ENCODE measurements at places on chromosomes 1 and 21. TPM values are rescaled to one million over a fixed set of nuclear protein-coding genes. Genes with fewer than 3 reads are reported as not detected.

GRCh38 chr1:182629499-182630096 is 25.4 kb upstream of the RGS16 start:
- DNase-seq = no peak

Gene TDRD5
- total RNA-seq = not detected

Gene CDKN2C
- 40.2 TPM for total RNA-seq

Gene SPRR2A
- total RNA-seq = not detected

DNA sequence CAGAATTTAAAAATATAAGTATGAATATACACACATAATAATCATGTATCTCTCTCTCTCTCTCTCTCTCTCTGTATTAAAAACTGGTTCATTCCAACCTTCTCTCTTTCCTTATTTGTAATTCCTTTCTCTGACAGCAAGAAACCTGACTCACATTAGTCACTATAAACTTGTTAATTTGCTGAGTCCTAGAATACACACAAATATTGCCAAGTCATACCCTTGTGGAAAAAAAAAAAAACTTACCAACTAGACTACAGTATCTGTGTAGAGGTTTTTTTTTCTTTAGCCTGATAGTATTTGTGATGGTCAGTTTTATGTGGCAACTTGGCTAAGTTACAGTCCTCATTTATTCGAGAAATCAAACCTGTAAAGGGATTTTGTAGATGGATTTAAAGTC is 26.3 kb upstream of the NHLH2 start:
- DNase-seq = no peak

GRCh38 chr1:53485478-53486394 is 26.5 kb downstream of the DMRTB1 start:
- DNase-seq = peak; percentile 85

DNA sequence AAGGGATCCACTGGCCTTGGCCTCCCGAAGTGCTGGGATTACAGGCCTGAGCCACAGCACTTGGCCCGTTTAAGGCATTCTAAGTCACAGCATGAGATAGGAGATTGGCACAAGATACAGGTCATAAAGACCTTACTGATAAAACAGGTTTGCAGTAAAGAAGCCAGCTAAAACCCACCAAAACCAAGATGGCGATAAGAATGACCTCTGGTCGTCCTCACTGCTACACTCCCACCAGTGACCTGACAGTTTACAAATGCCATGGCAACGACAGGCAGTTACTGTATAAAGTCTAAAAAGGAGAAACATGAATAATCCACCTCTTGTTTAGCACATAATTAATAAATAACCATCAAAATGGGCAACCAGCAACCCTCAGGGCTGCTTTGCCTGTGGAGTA is 33.3 kb upstream of the RCC2 start:
- DNase-seq = peak; percentile 30

Gene THEMIS2
- 5.9 TPM for total RNA-seq

GRCh38 chr1:85201340-85202091 is 700 bp upstream of the SYDE2 start:
- DNase-seq = peak; percentile 87

Gene TPTE
- not detected for total RNA-seq

- no peak for DNase-seq
Observed at GRCh38 chr1:107414550-107414949, 273.7 kb downstream of the NTNG1 start.

Gene F3
- total RNA-seq = 387 TPM

GRCh38 chr1:43970911-43971310 is 1.1 kb downstream of the DPH2 start:
- no peak for DNase-seq

GRCh38 chr1:30037251-30038118 is 685.9 kb downstream of the MATN1 start:
- no peak for DNase-seq
